ENCODE measurements at places on chromosomes 3 and 15.

DNA sequence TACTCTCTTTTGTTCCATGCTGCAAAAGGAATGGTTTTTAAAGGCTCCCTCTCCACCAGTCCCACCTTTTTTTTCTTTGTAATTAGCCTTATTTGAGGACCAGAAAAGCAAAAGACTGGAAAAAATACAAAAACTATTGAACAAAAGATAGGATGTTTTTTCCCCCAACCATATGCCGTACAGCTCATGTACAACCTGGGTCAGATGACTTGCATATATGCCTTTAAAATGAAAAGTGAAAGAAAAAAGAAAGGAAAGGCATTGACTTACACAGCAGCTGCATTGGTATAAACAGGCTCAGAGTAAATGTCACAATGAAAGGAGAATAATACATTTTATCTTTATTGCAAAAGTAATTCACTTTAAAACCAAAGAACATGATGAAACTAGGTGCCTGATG lies 69.5 kb upstream of the CMC1 start:
- no peak for DNase-seq

DNA sequence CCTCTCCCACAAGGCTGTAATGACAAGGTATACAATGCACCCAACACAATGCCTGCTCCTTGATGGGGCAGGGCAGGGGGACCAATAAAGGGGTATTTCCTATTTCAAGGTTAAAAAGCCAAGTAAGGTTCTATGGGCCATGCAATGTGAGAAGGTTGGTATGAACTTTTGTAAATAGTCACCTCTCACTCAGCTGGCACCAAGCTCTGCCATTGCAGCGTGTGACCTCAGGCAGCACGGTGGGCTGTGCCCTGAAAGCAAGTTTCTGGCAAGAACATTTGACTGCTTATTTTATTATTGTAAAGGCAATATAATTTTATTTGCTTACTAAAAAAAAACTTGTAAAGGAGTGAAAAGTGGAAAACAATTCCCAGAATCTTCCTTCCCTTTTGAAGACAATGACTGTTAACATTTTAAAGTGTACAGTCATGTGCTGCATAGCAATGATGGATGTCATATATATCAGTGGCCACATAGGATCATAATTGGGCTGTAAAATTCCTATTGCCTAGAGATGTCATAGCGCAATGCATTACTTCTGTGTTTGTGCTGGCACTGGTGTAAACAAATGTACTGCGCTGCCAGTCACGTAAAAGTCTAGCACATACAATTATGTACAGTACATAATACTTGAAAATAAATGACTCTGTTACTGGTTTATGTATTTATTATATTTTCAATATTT lies 167.3 kb upstream of the RORA start:
- no peak for DNase-seq

- no peak for DNase-seq
Measured at GRCh38 chr3:58899159-58899952, 150.5 kb downstream of the CFAP20DC start.

DNA sequence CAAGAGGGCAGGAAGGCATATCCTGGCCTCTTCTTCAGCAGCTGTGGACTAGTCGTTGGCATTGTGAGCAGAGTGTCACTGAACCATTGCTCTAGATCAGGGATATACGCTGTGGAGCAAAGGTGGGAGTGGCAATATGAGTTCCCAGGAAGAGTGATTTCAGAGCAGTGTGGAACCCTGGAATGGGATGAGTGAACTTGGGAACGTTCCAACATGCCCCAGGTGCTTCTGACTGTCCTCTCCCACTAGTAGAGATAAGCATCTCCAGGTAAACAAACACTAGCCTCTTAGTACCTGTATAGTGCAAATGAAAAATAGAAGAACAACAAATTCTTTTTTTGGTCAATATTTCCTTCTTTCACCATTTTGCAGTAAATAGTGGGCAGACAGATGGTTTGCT lies 123.6 kb upstream of the VEPH1 start:
- DNase-seq = no peak

- DNase-seq = no peak
Measured at GRCh38 chr3:76034649-76035048, 249.3 kb upstream of the ZNF717 start.
